Karpas-422 (cell line): ENCODE measurements at places on chromosomes 4 and X.

DNA sequence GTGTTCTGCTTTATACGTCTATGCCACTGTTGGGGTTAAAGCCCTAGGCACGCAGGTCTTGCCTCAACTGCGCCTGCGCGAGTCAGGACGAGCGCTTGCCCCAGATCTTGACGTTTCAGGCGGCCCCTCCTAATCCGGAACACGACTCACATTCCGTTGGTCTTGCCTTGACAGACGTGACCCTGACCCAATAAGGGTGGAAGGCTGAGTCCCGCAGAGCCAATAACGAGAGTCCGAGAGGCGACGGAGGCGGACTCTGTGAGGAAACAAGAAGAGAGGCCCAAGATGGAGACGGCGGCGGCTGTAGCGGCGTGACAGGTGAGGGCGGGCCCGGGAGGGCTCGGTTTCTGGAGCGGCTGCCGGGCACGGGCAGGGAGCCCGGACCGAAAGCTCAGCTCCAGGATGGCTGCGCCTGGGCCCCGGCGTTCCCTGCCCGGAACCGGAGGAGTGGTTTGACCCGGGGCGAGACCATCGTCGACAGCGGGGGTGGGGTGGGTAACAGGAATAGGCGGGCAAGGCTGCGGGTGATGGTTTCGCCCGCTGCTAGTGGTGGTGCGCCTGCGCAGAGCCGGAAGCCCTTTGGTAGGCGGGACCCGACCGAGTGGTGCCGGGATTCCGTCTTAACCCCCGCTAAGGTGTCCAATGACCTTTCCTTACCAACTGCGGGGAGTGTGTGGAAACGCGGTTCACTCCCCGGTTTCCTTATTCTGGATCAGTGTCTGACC lies at the start of gene ARAF:
TSS of gene ARAF (plus strand) at position 272 of the 725 bp plus-strand sequence. CDS start 1,763 bp downstream, outside the sequence.
- DNase-seq: peak; percentile 98

DNA sequence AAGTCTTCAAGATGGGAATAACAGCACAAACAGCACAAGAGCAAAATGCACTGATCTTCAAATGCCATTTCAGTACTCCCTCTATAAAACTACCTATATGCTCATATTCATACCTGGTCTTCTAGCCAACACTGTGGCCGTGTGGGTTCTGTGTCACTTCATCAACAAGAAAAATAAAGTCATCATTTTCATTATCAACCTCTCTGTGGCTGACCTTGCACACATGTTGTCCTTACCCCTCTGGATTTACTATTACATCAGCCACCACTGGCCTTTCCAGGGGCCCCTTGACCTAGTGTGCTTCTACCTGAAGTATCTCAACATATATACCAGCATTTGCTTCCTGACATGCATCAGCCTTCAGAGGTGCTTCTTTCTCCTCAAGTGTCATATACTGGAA lies 59.6 kb upstream of the GPR174 start:
- no peak for DNase-seq

DNA sequence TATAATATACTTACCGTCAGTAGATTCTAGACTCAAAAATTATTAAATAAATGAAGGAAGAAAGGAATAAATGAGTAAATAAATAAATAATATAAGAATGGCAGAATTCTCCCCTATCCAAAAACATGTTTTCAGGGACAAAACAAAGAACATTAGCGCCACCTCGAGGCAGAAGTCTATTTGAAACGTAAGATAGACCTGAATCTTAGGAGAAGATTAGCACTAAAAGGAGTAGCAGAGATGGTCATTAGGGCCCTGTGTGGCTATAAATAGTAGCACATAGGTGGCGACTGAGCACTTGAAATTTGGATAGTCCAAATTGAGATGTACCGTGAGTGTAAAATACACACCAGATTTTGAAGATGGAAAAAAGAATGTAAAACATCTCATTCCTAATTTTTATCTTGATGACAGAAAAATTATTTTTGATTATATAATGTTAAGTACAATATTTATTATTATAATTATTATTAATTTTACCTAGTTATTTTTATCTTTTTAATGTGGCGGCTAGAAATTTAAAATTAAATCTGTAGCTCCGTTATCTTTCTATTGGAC lies 24.3 kb upstream of the SRD5A3 start:
- DNase-seq: peak; percentile 91

GRCh38 chrX:17380221-17380620 lies 5.2 kb downstream of the NHS start:
- no peak for DNase-seq

DNA sequence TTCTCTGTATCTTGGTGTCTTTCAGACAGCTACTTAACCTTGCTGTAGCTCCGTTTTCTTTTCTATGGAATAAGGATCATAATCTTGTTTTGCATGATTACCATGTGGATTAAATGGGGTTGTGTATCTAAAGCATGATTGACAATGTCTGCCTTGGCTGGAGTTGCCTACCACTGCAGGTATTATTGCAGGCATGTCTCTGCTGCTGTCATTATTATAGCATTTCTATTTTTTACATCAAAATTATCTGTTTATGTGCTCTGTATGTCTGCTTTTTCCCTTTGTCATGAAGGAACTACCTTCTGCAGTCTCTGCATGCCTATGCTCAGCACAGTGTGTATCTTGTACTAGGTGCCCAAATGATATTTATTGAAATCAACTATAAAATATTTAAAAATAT lies 95.9 kb upstream of the TAPT1 start:
- DNase-seq: no peak

DNA sequence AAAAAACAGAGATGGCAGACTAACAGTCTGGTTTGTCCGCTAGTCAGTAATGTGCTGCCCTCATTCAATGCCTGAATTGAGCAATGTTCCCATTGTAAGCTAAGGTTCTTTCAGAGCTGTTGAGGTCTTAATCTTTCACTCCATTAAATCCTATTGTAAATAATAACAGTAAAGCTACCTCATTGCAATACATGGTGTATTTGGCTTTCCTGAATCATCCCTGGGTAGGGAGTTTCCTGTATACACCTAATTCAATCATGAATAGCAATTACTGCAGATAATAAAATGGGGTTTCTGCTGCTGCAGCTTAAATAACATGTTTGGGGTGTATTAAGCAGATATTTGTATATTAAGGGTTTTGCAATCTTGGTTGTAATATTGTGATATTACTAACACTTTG lies 1100.2 kb upstream of the INTU start:
- DNase-seq: no peak

GRCh38 chrX:117397844-117398243 lies 718.8 kb downstream of the KLHL13 start:
- DNase-seq: no peak

DNA sequence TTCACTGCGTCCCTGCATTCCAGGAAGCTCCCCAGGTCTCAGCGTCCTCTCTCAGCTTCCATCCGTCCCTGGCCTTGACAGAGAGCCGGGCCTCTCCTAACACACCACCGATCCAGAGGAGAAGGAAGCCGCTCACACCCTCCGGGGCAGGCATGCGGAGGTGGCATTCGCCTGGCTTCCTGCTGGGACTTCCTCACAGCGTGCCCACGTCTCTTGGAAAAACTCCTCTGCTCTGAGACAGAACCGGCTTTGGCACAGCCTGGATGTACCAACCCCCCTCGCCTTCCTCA lies 3.2 kb downstream of the CTAG2 start:
- no peak for DNase-seq

DNA sequence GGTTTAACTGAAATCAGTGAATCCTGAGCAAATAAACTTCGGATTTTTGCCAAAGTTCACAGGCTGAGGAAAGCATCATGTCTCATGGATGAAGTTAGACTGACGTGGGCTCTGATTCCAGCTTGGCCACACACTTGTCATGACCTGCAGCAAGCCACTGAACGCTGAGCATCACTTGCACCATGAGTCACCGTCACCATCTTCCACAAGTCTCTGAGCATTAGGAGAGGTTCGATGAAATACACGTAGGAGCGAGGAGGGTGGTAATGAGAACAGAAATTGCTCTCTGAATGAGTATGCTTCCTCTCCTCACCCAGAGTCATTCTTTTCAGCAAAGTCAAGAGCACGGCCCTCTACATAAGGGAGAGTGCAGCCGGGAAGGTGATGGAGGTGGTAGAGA lies 3.8 kb upstream of the TRIML2 start:
- no peak for DNase-seq

- DNase-seq: no peak
These were observed 102.1 kb upstream of the LNX1 start for GRCh38 chr4:53693408-53693807.

GRCh38 chr4:860561-860960 lies 34.6 kb upstream of the CPLX1 start:
- DNase-seq: no peak
